GM23248 (cell line): ENCODE measurements at places on chromosomes 16 and 17.

DNA sequence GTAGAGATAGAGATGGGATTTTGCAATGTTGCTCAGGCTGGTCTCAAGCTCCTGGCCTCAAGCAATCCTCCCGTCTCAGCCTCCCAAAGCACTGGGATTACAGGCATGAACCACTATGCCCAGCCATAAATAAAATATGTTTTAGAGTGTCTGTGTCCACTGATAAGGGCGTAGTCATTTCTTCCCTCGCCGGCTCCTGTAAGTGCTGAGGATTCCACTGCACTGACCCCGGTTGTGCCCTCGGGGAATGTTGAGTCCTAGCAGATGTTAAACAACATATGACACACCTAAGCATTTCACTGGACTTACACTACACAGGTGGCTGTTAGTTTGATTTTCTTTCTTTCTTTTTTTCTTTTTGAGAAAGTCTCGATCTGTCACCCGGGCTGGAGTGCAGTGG lies 5.6 kb upstream of the SHMT1 start:
- no peak for DNase-seq

- DNase-seq = peak; percentile 30
Observed at GRCh38 chr17:62931101-62931500, 34.9 kb upstream of the TANC2 start.

DNA sequence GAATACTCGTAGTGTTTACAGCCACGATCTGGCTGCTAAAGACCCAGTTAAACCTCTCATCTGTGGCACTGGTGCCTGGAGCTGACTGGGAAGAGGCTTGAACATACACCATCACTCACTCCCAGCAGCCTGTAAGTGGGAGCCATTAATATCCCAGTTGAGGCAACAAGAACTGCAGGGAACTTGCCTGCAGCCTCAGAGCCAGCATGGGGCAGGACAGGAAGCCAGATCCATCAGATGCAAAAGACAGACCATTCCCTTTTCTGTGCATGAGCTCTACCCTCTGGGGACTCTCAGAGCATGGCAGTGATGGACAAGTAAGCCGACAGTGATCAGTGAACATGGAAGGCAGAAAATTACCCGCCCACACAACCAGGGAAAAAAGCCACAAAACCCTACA lies 91.8 kb downstream of the TMEM132E start:
- DNase-seq = no peak

DNA sequence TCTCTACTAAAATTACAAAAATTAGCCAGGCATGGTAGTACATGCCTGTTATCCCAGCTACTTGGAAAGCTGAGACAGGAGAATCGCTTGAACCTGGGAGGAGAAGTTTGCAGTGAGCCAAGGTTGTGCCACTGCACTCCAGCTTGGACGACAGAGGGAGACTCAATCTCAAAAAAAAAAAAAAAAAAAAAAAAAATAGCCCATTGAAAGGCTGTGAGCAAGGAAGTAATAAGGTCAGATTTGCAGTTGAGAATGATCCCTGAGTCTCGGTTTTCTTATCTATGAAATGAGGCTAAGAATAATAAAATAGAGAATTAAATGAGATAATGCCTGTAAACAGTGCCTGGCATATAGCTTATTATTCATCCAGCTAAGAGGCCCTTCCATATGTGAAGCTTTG lies 1.3 kb upstream of the PDK2 start:
- DNase-seq = no peak

GRCh38 chr16:74501484-74502478 lies 80.5 kb upstream of the CLEC18B start:
- no peak for DNase-seq

GRCh38 chr16:56932721-56933619 lies 1.0 kb downstream of the HERPUD1 start:
- DNase-seq = peak; percentile 83

DNA sequence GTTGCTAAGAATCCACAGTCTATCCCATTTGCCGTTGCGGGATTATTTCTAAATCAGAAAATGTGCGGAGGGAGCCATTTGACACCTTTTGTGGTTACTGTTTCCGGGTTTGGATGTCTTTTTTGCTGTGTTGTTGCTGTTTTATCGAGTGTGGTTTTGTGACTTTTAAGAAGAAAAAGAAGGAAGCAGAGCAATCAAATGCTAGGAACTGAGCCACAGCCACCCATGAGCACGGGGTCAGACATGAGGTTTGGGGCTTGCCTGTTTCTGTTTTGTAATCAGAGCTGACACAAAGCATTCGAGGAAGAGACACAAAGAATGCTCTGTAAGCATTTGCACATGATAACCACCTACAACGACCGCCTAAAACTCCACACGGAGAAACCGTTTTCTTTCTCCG lies 53.1 kb upstream of the CHMP6 start:
- DNase-seq = no peak

GRCh38 chr17:49106321-49107210 lies 26.0 kb upstream of the B4GALNT2 start:
- DNase-seq = peak; percentile 60

GRCh38 chr16:85539084-85539483 lies 74.0 kb upstream of the GSE1 start:
- DNase-seq = no peak

GRCh38 chr16:19757026-19757425 lies 39.0 kb downstream of the IQCK start:
- DNase-seq = peak; percentile 23
